LHCN-M2 (cell line): ENCODE measurements at places on chromosomes 2 and 18. TPM values are rescaled to one million over a fixed set of nuclear protein-coding genes. Genes with fewer than 3 reads are reported as not detected.
A peak's percentile ranks its signal among the peaks of the same experiment; 100 is the strongest.

- no peak for DNase-seq
Measured at GRCh38 chr18:52829876-52830405, 489.9 kb downstream of the DCC start.

DNA sequence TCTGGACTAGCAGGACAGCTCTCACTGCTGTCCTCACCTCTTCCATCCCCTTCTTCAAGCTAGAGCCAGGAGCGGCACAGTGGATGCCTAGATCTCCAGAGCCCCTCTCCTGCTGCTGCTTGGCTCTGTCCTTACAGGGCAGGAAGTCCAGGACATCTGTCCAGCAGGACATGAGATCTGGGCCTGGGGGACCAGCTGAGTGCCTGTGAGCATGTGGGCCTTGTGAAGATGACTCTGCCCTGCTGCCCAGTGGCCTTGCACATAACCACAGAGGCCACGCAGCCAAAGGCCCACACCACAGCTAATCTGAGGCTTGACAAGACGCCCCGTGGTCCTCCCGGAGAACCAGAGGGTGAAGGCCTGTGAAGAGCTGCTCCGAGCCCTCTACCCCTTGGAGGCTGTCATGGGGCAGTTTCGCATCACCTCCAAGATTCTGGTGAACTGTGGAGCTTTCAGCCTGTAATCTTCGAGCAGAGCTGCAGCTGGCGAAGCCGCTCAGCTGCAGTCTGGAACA lies 516.7 kb upstream of the HS6ST1 start:
- no peak for DNase-seq

- DNase-seq: no peak
Measured at GRCh38 chr2:100879296-100879695, 59.4 kb downstream of the NPAS2 start.

The CAPN14 gene
- total RNA-seq: under 0.01 and 0.06 TPM in 2 replicates

The TRIM43 gene
- not detected in 2 replicates for total RNA-seq

The LOXHD1 gene
- not detected in 2 replicates for total RNA-seq

- DNase-seq: peak; percentile 65
Measured at GRCh38 chr2:191165176-191165643, 14.4 kb upstream of the STAT4 start.

The NT5DC4 gene
- total RNA-seq: not detected in 2 replicates

- no peak for DNase-seq
Measured at GRCh38 chr18:78477840-78478239, 501.8 kb upstream of the SALL3 start.

The PLA2R1 gene
- total RNA-seq: 5.3 and 7.1 TPM in 2 replicates

The TMBIM1 gene
- total RNA-seq: 148 and 158 TPM in 2 replicates

DNA sequence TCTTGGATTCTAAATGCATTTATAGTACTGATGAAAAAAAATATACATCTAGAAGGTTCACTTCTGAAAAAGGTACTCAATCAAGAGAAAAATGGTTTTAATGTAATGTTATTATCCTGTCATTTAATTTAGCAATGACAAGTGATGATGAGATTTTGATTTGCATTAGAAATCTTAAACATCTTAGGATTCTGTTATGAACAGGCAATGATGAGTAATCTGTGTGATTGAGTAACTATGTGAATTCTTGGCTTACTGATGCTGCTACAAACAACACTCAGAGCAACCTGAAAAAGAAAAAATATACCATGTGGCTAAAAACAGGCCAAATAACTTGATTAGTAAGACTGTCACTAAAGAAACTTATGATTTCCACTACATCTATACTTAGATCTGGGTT lies 30.1 kb downstream of the RBKS start:
- peak; percentile 75 for DNase-seq

The CACNB4 gene
- total RNA-seq: 0.11 and 0.32 TPM in 2 replicates

GRCh38 chr2:71618327-71619113 lies 165.2 kb downstream of the DYSF start:
- no peak for DNase-seq

DNA sequence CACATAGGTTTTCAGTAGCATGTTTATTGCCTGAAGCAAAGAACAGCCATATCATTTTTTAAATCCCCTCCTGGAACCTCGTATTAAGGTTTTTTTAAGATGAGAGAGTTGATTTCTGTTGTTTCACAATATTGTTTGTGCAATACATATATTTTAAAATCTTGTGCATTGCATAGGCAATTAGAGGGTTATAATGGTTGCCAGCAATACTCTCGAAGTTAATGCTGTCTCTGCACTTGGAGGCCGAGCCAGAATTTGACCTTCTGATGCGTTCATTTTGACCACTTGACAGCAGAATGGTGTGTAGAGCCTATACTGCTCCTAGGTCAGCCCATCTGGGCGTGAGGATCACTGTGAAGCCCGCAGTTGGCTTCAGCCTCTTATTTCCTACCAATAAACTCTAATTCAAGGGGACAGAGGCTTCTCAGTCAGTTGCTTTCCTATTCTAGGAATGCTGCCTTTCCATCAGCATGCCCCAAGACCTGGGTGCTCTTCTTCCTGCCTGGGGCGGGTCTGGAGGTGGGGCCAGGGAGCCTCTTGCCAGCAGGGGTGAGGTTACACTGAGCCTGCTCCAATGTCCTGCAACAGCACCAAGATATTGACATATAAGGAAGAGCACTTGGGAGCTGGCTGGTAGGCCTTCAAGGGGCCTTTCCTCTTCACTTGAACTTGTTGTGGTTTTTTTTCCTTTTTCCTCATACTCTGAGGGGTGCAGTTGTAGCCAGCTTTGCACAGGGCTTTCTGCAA lies 91.4 kb upstream of the BCL2L11 start:
- DNase-seq: no peak

The GKN2 gene
- not detected in 2 replicates for total RNA-seq

DNA sequence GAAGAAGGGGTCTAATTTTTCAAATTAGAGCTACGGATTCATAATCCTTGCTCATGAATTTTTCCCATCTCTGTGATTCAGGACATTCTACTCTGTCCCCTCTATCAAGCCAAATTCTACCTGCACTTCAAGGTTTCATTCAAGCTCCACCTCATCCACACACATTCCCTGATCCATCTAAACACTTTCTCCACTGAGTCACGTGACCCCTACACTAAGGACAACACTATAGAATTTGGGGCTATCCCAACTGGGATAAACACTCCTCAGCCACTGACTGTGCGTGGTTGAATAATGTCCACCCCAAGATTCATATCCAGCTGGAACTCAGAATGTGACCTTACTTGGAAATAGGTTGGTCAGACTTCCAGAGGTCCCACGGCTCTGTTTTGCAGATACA lies 159.9 kb upstream of the ACVR2A start:
- no peak for DNase-seq

DNA sequence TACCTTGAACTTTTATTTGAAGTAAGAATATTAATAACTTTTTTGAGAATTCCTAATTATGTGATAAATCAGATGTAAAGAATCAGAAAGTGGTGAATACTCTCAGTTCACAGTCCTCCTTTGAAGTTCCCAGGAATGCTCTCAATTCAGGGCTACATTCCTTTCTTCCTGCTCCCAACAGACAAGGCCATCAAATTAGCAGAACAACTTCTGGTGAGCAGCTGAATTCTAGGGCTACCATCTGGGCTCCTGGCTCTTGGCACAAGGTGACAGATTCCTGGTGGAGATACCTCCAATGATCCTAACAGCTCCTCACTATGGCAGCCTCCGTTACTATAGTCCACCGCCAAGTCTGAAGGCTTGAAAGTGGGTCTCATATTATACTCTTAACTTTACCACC lies 37.8 kb upstream of the OLA1 start:
- no peak for DNase-seq

GRCh38 chr2:218501665-218502064 lies 66.5 kb downstream of the USP37 start:
- DNase-seq: no peak
